ENCODE measurements at places on chromosomes 7 and 10. TPM values are rescaled to one million over a fixed set of nuclear protein-coding genes. Genes with fewer than 3 reads are reported as not detected.

- H3K27me3 ChIP-seq, result no peaks in the 10 kb centered on the region
- H3K36me3 ChIP-seq, result no peaks in the 10 kb centered on the region
- H3K27ac ChIP-seq, result no peak overlapping the region
- no peak for DNase-seq
- H3K4me3 ChIP-seq, result no peak overlapping the region
Measured at GRCh38 chr7:17556247-17556956, 257.9 kb downstream of the AHR start.

PRSS37 gene
- not detected for total RNA-seq

ACSM6 gene
- total RNA-seq, result not detected

DNA sequence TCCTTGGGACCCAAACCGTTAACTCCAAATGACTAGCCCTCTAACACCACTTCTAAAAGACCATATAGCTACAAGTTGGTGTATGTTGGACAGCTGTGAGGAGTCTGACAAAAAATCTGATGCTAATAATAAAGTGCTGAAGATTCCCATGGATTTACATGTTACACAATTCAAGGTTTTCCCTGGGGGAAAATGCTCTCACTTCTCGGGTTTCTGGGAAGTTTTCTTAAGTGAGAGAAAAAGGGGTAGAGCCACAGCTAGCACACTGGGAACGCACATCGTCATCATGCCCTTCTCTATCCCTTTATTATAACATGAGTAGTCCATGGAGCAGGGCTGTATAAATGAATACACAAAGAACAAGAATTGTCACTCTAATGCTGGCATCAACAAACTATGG, 162.1 kb downstream of the CHCHD3 start:
- H3K27ac ChIP-seq, result no peak overlapping the region
- H3K4me3 ChIP-seq, result no peak overlapping the region
- no peaks in the 10 kb centered on the region for H3K4me1 ChIP-seq
- no peaks in the 10 kb centered on the region for H3K27me3 ChIP-seq

DNA sequence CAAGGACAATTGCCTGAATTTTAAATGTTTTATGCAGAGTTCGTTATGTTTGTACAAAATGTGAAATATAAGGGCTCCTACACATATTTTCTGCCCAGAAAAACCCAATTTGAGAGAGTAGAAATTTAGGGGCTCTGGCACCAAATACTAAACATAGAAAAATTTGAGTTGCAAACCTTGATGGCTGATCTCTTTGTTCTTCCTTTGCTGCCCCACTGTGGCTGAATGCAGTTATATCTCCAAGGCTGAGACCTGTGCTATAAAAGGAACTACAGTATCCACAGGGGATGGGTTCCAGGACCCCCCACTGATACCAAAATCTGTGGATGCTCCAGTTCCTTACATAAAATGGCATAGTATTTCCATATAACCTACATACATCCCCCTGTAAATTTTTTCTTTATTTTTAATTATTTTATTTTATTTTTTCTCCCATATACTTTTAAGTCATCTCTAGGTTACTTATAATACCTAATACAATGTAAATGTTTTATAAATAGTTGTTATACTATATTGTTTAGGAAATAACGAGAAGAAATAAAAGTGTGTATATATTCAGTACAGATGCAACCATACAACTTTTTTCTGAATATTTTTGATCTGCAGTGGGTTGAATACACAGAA, 22.5 kb downstream of the CFAP43 start:
- no peaks in the 10 kb centered on the region for H3K36me3 ChIP-seq
- peak; percentile 67 for DNase-seq
- H3K4me3 ChIP-seq, result no peak overlapping the region
- H3K27me3 ChIP-seq, result no peaks in the 10 kb centered on the region
- no peaks in the 10 kb centered on the region for H3K4me1 ChIP-seq
- H3K27ac ChIP-seq, result no peak overlapping the region

ACTA2 gene
- total RNA-seq, result 2.1 TPM

DNA sequence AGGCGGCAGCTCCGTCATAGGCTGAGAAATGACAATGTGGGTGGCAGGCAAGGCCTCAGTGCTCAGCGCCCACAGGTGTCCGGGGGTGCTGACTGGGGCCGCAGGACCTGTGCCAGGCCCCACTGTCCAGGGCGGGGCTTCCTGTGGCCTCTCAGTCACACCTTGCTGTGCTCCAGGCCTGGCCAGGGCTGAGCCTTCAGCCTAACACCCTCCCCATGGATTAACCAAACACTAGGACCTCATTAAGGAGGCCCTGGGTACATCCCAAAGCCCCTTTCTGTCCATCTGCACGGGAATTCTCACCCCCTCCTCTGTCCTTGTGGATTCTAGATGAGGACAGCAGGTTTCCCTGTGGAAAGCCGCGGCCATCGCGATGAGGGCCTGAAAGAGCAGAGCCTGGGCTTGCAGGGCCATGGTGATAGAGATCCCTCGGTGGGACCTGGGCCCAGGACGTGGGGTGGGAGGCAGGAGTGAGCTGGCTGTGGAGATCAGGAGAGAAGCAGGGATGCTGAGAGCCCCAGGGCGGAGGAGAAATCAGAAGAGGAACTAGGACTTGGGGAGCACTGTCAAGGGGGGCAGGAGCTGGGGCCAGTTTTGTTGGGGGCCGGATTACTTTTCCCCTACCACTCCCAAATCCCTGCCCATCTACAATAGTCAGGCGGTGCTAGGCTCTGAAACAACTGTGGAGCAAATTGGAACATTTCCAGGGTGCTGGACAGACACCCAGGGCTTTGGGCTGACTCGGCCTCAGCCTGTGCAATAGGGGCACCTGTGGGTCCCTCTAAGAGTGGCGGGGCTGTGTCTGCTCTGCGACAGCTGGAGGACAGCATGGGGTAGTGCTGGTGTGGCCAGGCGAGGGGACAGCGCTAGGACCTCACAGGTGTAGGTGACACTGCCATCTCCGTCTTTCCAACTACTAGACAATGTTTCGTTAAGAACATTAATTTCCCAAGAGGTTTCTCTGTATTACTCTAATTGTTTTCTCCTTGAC, 23.3 kb upstream of the MNX1 start:
- H3K27me3 ChIP-seq, result peaks cover 5% of the 10 kb centered on the region
- no peaks in the 10 kb centered on the region for H3K4me1 ChIP-seq
- H3K36me3 ChIP-seq, result no peaks in the 10 kb centered on the region
- no peak overlapping the region for H3K27ac ChIP-seq

GRCh38 chr10:100969187-100970075, at the start of gene SEMA4G:
Gene SEMA4G (plus strand): TSS chr10:100969504. CDS start chr10:100972913, 3,409 bp downstream.
- no peak within 1 kb of the TSS for H3K27ac ChIP-seq
- peaks cover 20% of the 10 kb centered on the region for H3K4me1 ChIP-seq
- peak within 1 kb of the TSS; percentile 46 for H3K4me3 ChIP-seq
- peak; percentile 41 for DNase-seq
- H3K27me3 ChIP-seq, result no peaks in the 10 kb centered on the region
- no peaks in the 10 kb centered on the region for H3K36me3 ChIP-seq

GSTO1 gene
- 26.1 TPM for total RNA-seq

DNA sequence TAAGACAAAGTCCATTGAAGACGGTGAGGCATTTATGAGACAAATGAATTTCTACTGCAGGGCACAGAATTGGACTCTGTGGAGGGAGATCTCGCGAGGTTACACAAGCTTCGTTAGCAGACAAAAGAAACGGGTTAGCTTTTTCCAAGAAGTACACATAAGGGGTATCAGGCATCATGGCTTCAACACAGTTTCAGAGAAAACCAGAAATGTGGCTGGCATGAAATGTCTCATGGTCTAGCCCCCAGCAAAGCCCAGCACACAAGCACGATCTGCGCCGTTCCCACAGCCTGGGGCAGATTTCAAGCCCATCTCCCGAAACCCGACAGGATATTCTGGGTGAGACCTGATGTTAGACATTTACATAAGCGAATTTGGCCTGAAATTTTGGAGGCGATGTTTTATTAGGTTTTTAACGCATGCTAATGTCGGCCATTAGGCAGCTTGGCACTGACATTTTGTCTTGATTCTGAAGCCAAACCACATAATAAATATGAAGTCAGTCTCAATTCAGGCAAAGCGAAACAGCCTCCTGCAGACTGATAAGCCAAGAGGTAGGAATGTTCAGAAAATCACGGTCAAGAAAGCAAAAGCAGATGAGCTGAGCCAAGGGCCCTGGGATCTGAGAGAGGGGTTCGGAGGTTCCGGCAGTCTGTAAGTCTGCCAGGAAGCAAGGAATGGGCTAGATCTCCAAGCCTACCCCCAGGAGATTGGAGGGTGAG, 240.5 kb downstream of the PRPF18 start:
- H3K4me1 ChIP-seq, result no peaks in the 10 kb centered on the region
- H3K27ac ChIP-seq, result no peak overlapping the region
- no peak overlapping the region for H3K4me3 ChIP-seq
- H3K36me3 ChIP-seq, result no peaks in the 10 kb centered on the region

PRR15 gene
- total RNA-seq, result not detected

- H3K36me3 ChIP-seq, result no peaks in the 10 kb centered on the region
- no peaks in the 10 kb centered on the region for H3K4me1 ChIP-seq
- H3K4me3 ChIP-seq, result no peak overlapping the region
- H3K27ac ChIP-seq, result no peak overlapping the region
- no peaks in the 10 kb centered on the region for H3K27me3 ChIP-seq
Measured at GRCh38 chr10:124307591-124307990, 111.1 kb downstream of the OAT start.

DNA sequence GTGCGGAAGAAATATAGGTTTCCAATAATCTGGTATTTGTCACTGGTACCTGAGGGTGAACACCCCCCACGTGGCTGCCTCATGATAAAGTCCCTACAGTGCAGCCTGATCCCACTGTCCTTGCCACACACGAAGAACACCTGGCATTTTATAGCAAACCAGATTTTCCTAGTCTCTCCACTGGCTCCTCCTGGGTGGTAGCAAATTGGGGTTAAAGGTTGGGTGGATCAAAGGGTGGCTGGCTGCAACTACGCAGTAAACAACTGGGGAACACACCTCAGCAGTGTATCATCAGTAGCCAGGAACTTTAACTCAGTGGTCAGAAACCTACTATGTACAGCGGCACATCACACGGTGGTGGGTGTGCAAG, 10.3 kb downstream of the SEPHS1 start:
- peaks cover 11% of the 10 kb centered on the region for H3K4me1 ChIP-seq
- H3K27ac ChIP-seq, result no peak overlapping the region
- H3K27me3 ChIP-seq, result no peaks in the 10 kb centered on the region
- peaks cover 34% of the 10 kb centered on the region for H3K36me3 ChIP-seq

GRCh38 chr10:75408911-75409885, 7.6 kb upstream of the ZNF503 start:
- peak; percentile 30 for DNase-seq
- H3K4me1 ChIP-seq, result peaks cover 31% of the 10 kb centered on the region
- H3K4me3 ChIP-seq, result peak overlapping the region; percentile 54
- H3K36me3 ChIP-seq, result no peaks in the 10 kb centered on the region
- H3K27ac ChIP-seq, result no peak overlapping the region

ABCA13 gene
- not detected for total RNA-seq

CASTOR2 gene
- total RNA-seq, result 3.1 TPM

PPP1R17 gene
- not detected for total RNA-seq

- no peak overlapping the region for H3K4me3 ChIP-seq
- no peaks in the 10 kb centered on the region for H3K27me3 ChIP-seq
- no peaks in the 10 kb centered on the region for H3K4me1 ChIP-seq
- no peak for DNase-seq
- H3K27ac ChIP-seq, result no peak overlapping the region
Measured at GRCh38 chr10:78913219-78914059, 155.3 kb upstream of the ZMIZ1 start.

DNA sequence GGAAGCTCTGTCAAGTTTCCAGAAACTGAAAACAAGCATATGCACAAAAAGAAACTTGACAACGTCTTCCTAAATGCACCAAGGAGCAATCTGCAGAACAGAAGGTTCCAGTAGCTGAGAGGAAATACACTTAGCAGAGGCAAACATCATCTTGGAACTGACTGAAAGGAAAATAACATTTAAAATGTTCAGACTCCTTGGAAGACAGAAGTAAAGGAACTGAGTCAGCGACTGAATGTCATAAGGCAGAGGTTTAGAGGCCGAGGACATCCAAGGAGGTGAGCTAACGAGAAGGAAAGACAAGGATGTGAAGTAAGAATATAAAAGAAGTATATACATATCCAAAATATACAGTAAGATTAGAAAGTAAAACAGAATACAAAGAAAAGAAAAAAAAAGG, 24.1 kb downstream of the SEMA3D start:
- no peaks in the 10 kb centered on the region for H3K4me1 ChIP-seq
- H3K27me3 ChIP-seq, result no peaks in the 10 kb centered on the region
- DNase-seq, result no peak
- no peaks in the 10 kb centered on the region for H3K36me3 ChIP-seq
- no peak overlapping the region for H3K27ac ChIP-seq
- no peak overlapping the region for H3K4me3 ChIP-seq

DNA sequence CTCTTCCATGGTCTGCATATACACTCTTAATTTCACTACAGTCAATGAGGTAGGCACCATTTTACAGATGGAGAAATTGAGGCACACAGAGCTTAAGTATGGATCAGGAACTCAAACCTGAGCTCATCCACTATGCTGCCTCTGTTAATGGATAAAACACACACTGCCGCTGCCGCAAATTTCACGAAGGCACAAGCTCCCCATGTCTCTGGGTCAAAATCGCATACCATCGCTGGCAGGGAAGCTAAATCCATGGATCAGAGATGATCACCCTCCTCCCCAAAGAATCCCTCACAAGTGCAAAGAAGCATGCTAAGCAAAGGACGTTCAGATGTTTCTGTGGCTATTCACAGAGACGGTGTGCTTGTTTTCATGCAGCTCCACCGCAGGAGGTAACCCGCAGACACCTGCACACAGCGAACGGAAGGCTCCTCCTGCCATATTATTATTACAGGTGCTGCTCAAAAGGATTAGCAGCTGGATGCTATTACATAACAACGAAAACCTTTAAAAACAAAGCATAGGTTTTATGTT, 109.3 kb downstream of the UBE2H start:
- no peak for DNase-seq
- peaks cover 21% of the 10 kb centered on the region for H3K36me3 ChIP-seq
- H3K4me3 ChIP-seq, result no peak overlapping the region
- no peaks in the 10 kb centered on the region for H3K27me3 ChIP-seq

TEX36 gene
- not detected for total RNA-seq

DNA sequence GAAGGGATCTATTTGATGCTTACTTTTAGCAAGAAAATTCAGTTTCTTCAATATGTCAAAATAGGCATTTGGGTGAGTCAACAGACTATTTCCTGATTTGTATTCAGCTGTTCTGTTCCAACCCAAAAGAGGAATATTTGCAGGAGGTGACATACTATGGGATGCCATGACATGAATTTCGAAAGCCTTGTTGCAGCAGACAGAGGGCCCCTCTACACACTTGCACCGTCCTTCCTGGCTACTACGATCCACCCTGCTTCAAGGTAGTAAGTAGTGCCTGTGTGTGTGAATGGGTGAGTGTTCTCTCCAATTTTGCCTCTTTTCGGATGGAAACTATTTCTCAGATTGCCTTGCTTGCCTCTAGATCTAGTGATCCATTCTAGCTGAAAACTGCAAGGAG, 413.0 kb upstream of the ADARB2 start:
- no peak for DNase-seq
- H3K27ac ChIP-seq, result no peak overlapping the region
- no peaks in the 10 kb centered on the region for H3K27me3 ChIP-seq
- H3K4me1 ChIP-seq, result no peaks in the 10 kb centered on the region

Measured in CD4-positive, alpha-beta T cell (primary cell).